ENCODE measurements at places on chromosomes 11 and 22.

DNA sequence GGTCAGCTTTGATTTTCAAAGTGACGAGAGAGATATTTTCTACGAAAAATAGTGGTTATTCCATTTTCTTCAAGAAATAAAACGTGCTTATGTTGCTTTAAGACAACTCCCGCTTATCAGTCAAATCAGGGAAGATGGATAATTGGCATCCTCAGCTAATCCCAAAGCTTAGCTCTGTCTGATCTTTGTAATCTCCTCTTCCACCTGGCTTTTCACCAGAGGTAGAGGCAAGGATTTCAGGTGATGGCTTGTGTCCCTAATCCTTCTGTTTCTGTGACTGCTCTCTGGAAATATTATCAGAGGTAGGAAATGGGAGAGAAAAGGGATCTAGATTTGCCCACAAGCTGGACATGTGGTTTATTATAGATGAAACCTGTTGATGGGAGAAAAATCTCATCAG is 78.9 kb downstream of the DBX1 start:
- no peak for DNase-seq

DNA sequence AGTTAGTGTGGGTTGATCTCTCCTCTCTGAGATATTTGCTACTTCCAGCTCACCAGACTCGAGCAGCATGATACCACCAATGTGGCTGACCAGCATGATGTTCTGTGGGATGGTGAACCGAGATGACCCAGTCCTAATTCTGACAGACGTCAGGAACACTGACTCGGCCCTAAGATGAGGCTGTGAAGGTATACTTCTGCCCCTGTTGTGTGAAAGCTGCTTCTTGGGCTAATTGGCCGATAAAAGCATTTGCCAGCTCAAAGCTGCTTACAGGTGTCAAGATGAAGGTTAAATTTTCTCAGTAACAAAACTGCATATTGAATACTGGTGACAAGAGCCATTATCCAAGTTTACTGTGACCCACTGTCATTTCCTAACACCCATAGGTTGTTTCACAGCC is 151.4 kb downstream of the BRD1 start:
- no peak for DNase-seq

DNA sequence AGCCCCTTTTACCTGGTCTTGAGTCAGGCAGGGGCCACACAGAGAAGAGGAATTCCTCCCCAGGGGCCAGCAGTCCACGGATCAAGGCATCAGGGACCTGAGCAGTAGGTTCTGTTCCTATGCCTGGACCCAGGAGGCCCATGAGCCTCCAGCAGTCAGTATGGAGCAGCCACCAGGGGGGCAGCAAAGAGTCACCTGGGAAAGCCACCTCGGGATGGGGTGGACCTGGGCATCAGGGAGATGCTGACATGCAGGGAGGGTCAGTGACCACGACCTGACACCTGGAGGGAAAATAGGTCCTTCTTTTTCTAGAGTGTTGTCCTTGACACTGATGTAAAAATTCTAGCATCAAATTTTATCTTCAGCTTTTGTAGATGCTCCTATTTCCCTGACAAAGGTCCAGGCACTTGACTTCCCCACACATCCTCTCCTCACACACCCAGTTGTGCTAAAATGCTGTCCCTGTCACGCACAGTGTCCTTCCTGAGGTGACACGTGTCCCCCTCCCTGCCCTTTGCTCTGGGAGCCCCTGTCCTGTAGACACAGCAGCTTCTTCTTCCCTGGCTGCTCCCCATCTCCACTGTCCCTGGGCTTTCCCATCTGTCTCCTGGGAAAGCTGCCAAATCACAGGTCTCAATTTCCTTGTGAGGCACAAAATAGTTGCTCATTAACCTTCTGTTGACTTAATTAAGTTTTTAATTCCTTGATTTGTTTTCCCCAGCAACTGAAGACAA is 70.0 kb upstream of the IGLL5 start:
- no peak for DNase-seq

GRCh38 chr11:76564364-76564763 is 106.2 kb downstream of the LRRC32 start:
- no peak for DNase-seq

DNA sequence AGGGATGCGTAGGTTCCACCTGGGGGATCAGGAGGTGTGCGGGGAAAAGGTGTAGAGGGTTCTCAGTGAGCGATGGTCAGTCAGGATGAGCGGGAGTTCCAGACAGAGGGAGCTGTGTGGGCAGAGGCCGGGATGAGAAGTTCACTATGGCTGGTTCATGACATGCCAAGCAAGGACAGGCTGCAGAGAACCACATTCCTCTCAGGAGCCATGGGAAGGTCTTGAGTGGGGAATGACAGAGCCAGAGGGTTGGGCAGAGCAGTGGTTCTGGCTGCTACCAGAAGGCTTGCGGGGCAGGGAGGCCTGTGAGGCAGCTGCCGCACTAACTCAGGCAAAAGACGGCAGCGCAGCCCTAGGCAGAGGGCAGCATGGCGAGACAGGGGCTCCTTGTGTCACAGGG is 66.1 kb downstream of the SCUBE1 start:
- no peak for DNase-seq
